ENCODE measurements at places on chromosomes 1 and 21.

- DNase-seq = no peak
- no peak overlapping the region for H3K27ac ChIP-seq
- no peaks in the 10 kb centered on the region for H3K27me3 ChIP-seq
- H3K4me3 ChIP-seq = no peak overlapping the region
- H3K36me3 ChIP-seq = no peaks in the 10 kb centered on the region
- H3K4me1 ChIP-seq = no peaks in the 10 kb centered on the region
These were observed 176.5 kb downstream of the VAV3 start for GRCh38 chr1:107788206-107789202.

- DNase-seq = no peak
- no peaks in the 10 kb centered on the region for H3K36me3 ChIP-seq
- no peaks in the 10 kb centered on the region for H3K27me3 ChIP-seq
- no peak overlapping the region for H3K27ac ChIP-seq
- H3K4me1 ChIP-seq = no peaks in the 10 kb centered on the region
These were observed 10.2 kb downstream of the C1orf216 start for GRCh38 chr1:35708441-35708921.

DNA sequence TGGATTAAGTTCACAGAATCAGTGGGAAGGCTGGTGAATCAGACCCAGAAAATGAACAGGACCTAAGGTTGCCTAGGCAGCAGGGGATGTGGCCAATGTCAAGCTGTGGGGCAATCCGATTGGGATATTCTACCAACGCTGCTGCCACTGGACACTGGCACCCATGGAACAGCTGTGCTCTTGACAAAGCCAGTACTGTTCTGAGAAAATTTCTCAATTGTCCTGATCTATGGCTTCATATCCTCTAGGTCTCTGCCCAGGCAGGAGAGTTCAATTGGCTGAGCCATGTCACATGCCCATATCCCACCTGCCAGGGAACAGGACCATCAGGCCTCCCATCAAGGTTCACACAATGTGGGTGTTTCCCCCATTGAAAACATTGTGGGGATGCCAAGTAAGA is 6.2 kb downstream of the TACSTD2 start:
- no peak overlapping the region for H3K27ac ChIP-seq
- DNase-seq = no peak
- peaks cover 45% of the 10 kb centered on the region for H3K27me3 ChIP-seq

DNA sequence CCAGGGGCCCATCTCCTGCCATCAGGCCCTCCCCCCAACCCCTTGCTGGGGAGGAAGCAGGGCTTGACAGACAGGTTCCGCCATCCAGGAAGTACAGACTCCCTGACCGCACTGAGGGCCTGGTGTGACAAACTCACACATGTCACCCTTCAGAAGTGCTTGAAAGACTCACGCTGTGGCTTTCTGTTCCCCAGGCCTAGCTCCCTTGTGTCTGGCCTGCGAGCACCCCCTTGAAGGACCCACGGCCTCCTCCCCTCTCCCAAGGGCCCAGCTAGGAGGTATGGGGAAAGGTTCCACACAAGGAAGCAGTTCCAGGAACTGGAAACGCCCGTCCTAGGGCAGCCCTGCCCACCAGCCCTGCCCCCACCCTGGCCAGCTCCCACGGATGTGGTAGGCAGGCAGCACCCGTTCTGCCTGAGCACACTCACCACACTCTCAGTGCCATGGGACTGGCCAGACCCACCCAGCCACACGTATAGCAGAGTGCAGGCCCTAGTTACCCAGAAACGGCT is 26.7 kb downstream of the SLC2A1 start:
- DNase-seq = no peak
- H3K27me3 ChIP-seq = no peaks in the 10 kb centered on the region
- H3K4me1 ChIP-seq = peaks cover 7% of the 10 kb centered on the region

DNA sequence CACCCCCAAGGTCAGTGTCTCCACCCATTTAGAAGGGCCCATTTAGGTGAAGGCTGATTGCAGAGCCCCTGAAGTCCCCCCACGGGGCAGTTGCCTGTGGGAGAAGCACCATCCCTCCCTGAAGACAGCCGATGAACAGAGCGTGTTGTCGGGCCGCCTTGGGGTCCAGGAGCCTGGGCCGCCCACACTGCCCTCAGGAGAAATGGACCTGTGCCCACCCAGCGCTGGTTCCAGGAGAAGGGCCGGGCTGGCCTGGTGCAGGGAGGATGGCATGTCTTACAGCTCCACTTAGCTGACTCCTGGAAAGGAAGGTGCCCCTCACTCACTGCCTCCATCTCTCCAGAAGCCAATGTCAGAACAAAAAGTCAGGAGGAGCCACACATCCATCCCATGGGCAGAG is 252.7 kb upstream of the VAMP3 start:
- no peaks in the 10 kb centered on the region for H3K36me3 ChIP-seq
- H3K27ac ChIP-seq = no peak overlapping the region
- DNase-seq = no peak
- H3K4me3 ChIP-seq = no peak overlapping the region

DNA sequence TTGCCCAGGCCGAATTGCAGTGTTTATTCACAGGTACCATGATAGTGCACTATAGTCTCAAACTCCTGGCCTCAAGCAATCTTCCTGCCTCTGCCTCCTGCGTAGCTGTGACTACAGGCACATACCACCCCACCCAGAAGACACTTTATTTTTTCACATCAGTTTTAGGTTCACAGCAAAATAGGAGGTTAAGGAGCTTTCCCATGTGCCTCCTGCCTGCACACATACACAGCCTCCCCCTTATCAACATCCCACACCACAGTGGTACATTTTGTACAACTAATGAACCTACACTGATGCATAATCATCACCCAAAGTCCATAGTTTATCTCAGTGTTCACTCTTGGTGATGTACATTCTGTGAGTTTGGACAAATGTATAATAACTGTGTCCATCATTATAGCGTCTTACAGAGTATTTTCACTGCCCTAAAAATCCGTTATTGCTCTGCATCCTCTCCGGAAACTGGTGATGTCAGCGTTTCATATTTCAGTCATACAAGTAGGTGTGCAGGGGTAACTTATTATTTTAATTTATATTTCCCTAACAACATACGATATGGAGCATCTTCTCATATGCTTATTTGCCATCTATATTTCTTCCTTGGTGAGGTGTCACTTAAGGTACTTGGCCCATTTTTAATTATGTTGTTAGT is 23.2 kb downstream of the OR13G1 start:
- H3K27me3 ChIP-seq = no peaks in the 10 kb centered on the region
- H3K4me3 ChIP-seq = no peak overlapping the region
- no peaks in the 10 kb centered on the region for H3K4me1 ChIP-seq
- no peaks in the 10 kb centered on the region for H3K36me3 ChIP-seq

DNA sequence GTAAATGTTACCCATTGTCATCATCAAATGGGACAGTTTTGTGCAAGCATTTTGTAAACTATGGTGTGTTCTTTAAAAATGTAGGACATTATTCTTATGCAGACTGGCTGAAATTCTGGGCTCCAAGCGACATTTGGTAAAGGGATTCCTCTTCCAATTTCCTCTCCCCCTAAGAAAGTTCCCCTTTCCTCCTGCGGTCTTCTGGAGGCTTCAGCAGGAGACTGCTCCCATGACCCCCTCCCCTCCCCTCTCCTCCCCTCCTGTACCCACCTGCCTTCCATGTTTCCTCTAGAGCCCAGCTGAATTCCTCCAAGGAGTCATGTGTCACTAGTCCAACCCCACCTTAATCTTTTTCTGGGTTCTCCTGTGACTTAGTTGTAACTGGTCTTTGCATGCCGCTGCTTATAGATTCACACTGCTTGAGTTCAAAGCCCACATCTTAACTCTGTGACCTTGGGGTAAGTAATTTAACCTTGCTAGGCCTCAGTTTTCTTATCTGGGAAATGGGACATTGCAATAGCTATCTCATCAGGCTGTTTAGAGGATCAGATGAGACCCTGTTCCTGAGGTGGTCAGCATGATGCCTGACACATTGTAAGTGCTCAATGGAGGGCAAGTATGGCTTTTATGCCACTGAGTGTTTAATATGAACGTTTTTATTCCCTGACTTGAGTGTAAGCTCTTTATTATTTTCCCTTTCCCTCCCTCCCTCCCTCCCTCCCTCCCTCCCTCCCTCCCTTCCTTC is 69.9 kb upstream of the WDR26 start:
- peaks cover 42% of the 10 kb centered on the region for H3K4me1 ChIP-seq
- H3K27me3 ChIP-seq = no peaks in the 10 kb centered on the region
- no peak overlapping the region for H3K4me3 ChIP-seq
- H3K36me3 ChIP-seq = no peaks in the 10 kb centered on the region

GRCh38 chr1:12173631-12174121 is 6.9 kb downstream of the TNFRSF1B start:
- H3K4me3 ChIP-seq = no peak overlapping the region
- no peak for DNase-seq
- H3K27me3 ChIP-seq = no peaks in the 10 kb centered on the region
- peaks cover 8% of the 10 kb centered on the region for H3K4me1 ChIP-seq

GRCh38 chr1:94335950-94336349 is 82.2 kb upstream of the ABCD3 start:
- H3K27ac ChIP-seq = peak overlapping the region; percentile 100
- H3K4me3 ChIP-seq = no peak overlapping the region
- no peaks in the 10 kb centered on the region for H3K27me3 ChIP-seq
- H3K36me3 ChIP-seq = no peaks in the 10 kb centered on the region
- peaks cover 37% of the 10 kb centered on the region for H3K4me1 ChIP-seq
- peak; percentile 87 for DNase-seq

DNA sequence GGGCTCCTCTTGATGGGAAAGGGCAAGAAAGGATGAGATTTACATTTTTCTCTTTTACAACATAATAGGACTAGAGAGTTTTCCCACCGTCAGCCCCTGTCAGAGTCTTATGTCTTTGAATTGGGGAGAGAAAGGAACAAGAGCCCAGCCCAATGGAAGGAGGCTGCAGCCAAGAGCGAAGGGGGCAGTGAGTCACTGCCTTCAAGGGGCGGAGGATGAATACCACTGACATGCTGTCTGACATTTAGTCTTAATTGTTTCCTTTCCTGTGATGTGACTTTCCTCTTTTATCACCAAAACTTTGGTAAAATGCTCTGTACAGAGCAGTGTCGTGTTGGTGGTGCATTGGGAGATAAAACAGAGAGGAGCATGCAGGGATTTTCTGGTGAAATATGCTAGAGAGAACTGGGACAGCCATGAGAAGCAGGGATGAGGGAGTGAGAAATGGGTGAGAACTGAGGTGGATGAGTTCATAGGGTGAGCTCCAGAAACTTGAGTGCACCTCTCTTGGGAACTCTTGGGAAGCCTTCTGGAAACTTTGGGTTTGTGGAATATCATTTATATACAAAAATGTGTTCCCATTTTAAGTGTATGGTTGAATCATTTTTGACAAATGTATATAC is 179.9 kb upstream of the FGGY start:
- no peak overlapping the region for H3K27ac ChIP-seq
- H3K4me1 ChIP-seq = no peaks in the 10 kb centered on the region
- DNase-seq = no peak
- no peaks in the 10 kb centered on the region for H3K27me3 ChIP-seq
- no peaks in the 10 kb centered on the region for H3K36me3 ChIP-seq

- H3K4me1 ChIP-seq = no peaks in the 10 kb centered on the region
- no peak overlapping the region for H3K27ac ChIP-seq
- no peaks in the 10 kb centered on the region for H3K27me3 ChIP-seq
- no peak overlapping the region for H3K4me3 ChIP-seq
These were observed 96.6 kb downstream of the EDEM3 start for GRCh38 chr1:184658055-184658454.

- no peaks in the 10 kb centered on the region for H3K4me1 ChIP-seq
- H3K27me3 ChIP-seq = no peaks in the 10 kb centered on the region
- no peak overlapping the region for H3K4me3 ChIP-seq
- DNase-seq = no peak
- no peaks in the 10 kb centered on the region for H3K36me3 ChIP-seq
- H3K27ac ChIP-seq = no peak overlapping the region
These were observed 11.3 kb downstream of the ARHGEF11 start for GRCh38 chr1:157034137-157034800.

- H3K4me1 ChIP-seq = peaks cover 58% of the 10 kb centered on the region
- H3K27ac ChIP-seq = peak overlapping the region; percentile 92
- DNase-seq = no peak
- H3K4me3 ChIP-seq = no peak overlapping the region
- no peaks in the 10 kb centered on the region for H3K36me3 ChIP-seq
These were observed 3.2 kb downstream of the EFHD2 start for GRCh38 chr1:15412843-15413242.

DNA sequence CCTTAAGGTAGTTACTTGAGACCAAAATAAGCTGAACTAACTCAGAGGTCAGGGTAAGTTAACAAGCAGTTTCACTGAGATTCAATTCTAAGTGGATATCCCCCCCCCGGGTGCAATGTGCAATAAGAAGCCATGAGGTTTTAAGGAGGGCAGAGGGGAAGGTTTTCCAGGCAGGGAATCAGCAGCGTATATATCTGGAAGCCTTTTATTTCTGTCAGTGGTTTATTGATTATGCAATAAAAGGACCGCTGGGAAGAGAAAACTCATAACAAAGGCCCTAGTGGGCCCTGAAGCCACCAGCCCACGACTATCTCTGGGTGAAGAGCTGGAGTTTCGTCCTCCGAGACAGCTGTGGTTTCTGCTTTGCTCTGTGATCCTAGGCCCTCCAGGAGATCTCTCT is 53.1 kb upstream of the CTPS1 start:
- H3K27ac ChIP-seq = peak overlapping the region; percentile 90
- H3K27me3 ChIP-seq = no peaks in the 10 kb centered on the region
- no peak overlapping the region for H3K4me3 ChIP-seq
- DNase-seq = no peak
- H3K36me3 ChIP-seq = no peaks in the 10 kb centered on the region

DNA sequence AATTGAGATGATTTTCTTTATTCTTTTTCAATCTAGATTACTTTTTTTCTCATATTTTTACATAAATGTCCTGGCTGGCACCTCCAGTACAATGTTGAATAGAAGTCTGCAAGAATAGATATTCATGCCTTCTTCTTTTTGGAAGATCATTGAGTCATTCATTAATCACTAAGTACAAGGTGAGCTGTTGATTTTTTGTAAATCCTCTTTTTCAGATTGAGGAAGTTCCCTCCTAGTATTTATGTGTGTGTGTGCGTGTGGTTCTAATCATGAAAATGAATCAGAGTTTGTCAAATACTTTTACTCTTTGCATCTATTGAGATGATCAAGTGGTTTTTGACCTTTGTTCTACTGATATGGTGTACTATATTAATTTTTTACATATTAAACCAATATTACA is 859.3 kb downstream of the KCNT2 start:
- no peak for DNase-seq
- no peaks in the 10 kb centered on the region for H3K36me3 ChIP-seq
- no peak overlapping the region for H3K27ac ChIP-seq

DNA sequence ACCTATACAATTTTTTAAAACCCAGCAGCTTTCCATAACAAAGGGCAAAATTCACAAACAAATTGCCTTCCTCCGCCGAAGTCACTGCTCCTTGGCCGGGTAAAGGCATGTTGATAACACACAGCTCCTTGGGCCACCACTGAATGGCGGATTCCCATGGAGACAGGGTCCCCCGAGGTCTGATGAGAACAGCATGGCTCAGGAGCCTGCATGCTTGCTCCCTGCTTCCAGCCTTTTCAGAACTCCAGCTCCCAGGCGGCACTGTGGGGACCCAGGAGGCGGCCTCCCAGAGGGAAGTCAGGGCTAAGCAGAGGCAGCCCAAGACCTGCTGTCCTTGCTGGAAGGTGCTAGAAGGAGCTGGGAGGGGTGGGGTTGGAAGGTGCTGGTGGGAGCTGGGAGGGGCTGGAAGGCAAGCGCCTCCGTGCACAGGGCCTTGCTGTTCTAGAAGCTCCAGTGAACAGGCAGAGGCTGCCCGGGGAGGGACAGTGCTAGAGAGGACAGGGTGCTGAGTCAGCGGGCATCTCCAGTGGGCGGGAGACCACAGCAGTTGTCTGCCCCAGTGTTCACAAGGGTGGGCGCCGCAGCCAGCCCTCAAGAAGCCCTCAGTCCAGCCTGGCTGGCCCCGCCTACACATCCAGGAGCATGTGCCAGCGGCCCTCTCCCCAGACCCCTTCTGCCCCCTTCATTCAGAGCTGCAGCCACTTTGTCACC is 35.1 kb downstream of the PRDM16 start:
- no peak for DNase-seq
- no peaks in the 10 kb centered on the region for H3K36me3 ChIP-seq
- no peak overlapping the region for H3K27ac ChIP-seq
- H3K4me3 ChIP-seq = no peak overlapping the region
- no peaks in the 10 kb centered on the region for H3K27me3 ChIP-seq
- H3K4me1 ChIP-seq = no peaks in the 10 kb centered on the region
